Stimulated activated CD4-positive, alpha-beta T cell treated with anti-CD3 and anti-CD28 coated beads, Interleukin-12 subunit alpha, Interleukin-12 subunit beta, amount 100 ng/mL, for 4 hours (primary cell): ENCODE measurements at places on chromosomes 6 and 20.
A peak's percentile ranks its signal among the peaks of the same experiment; 100 is the strongest.

DNA sequence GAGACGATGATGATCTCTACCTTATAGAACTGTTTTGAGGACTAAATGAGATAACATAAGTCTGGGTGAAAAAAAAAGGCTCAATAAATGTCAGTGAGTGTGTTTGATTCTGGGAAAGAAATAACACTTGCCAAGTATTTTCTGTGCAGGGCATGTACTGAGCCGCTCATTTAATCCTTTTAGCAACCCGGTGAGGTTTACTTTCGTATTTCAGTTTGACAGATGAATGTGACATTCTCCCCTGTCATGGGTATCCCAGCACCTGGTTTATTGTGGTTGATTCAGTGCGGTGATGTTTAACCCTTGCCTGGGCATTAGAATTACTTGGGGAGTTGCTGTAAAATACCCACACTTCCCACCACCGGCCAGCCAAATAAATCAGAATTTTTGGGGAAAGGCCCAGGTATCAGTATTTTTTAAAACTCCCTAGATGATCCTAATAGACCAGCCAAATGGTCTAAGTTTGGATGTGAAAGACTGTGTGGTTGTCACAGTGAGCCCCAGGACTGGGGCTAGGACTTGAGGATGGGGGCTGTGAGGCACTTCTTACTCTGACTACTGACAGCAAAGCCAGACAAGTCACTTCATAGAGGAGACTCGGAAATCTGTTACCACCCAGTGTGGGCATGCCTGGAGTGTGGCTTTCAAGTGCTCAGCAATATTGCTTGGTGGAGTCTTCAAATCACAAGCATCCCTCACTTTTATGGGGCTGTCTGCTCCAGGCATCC is 100.2 kb upstream of the KCNG1 start:
- no peak for DNase-seq

DNA sequence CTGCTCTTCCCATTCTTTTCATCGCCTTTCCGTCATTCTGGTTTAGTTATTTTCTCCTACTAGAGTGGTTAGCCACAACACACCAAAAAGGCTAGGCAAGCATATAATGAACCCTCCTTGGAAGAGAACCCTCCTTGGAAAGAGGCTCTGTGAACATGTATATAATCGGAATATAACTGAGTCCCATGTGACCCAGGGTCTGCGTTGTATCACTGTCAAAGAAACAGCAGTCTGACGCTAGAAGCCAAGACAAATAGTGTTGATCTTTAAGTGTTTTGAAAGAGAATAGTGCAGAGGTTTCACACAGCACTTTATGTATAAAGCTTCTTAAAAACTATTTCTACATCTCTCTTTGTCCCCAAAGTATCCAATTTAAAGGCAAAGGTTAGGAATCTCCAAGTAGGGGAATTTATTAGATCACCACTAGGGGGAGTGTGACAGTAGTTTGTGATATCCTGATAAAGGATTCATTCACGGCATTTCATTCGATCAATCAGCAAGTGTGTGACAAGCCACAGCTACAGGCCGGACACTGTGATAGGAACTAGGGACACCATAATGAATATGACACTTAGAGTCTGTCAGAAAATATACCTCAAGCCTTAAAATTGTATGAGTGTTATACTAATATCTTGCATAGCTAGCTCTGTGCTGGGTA is 395.3 kb downstream of the CD109 start:
- no peak for DNase-seq

- no peak for DNase-seq
Observed at GRCh38 chr6:75893058-75893775, 144.2 kb downstream of the MYO6 start.

- no peak for DNase-seq
Observed at GRCh38 chr6:107237992-107238660, 122.8 kb upstream of the BEND3 start.

DNA sequence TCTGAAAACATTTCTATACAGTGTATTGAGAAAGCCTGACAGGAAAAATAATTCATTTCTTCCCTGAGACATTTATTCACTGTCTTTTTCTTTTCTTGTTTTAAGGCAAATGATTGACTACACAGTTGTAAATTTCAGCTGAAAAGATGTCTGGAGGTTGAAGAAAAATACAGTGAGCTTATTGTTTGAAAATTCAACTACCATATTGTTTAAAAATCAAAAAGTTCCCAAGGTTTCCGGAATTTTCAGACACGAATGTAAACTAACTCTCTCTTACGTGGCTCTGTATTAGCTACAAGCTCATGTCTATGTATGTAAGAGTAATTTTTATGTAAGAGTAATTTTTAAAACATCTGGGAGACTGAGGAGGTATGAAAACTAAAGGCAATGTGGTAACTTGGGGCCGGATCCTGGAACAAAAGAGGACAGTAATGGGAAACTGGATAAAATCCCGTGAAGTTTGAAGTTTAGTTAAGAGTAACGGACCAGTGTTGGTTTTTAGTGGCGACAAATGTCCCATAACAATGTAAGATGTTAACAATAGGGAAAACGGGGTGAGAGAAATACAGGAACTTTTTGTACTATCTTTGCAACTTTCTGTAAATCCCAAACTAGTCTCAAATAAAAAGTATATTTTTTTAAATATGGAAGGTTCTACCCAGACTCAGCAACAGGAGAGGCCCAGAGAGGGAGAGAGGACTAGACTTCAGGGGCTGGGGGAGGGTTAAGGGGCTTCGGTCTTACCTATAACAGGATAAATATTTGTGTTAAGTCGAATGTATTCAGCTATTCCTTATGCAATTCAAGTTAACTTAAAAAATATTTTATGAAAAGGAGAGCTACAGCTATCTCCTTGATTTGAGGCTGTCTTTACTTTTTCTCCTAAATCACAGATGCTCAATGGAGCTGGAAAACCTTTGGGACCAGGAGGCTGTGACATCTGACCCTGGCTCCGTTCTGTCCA is 1.3 kb downstream of the PTGIS start:
- no peak for DNase-seq

DNA sequence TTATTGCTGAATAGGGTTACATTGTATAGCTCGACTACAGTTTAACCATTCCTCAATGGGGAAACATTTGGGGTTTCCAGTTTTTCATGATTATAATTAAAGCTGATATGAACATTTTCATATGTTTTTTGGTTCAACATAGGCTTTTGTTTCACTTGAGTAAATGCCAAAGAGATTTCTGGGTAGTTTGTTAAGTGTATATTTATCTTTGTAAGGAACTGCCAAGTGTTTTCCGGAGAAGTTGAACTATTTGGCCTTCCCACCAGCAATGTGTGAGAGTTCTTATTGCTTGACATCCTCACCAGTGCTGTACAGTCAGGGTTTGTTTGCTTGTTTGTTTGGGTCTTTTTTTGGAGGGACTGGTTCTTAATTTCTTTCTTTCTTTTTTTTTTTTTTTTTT is 83.7 kb upstream of the RALY start:
- DNase-seq = no peak

DNA sequence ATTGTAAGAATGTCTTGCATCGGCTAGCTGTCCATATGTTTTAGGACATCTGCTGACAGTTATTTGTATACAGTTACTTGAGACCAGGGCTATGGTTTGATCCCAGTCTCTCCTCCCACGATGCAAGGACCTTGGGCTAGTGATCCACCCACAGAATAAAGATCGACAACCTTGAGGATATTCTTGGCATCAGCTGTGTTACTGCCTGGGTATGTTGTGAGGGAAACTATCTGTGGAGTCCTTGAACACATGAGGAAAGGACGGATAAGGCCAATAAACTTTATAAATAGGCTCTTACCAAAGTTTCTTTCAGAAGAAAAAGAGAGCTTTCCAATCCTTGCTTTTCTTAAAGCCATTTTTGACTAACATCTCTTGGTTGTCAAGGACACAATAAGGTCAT is 70.8 kb upstream of the HEY2 start:
- no peak for DNase-seq

DNA sequence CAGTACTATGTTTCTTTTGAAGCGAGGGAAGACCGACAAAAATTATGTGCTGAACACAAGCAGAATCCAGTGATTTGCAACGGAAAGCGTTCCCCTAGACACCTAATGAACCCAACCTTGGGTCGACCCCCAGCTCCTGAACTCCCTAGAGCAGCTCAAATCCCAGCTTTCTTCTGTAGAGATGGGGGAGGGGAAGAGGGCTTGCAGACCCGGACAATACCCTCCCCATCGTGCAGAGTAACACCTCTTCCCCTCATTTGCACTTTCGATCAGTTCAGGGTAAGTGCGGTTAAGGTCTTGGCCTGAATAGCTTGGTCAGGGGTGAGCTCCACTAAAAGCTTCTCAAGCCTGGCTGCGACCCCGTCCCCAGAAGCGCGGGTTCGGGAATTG is 404 bp downstream of the CEP162 start:
- DNase-seq = no peak

- no peak for DNase-seq
Observed at GRCh38 chr6:71203206-71203605, 85.4 kb upstream of the OGFRL1 start.

GRCh38 chr20:25725639-25726038 is 29.0 kb upstream of the ZNF337 start:
- DNase-seq = no peak

- no peak for DNase-seq
Observed at GRCh38 chr20:3648951-3649350, 14.2 kb downstream of the GFRA4 start.

GRCh38 chr20:19619904-19620430 is 138.1 kb upstream of the RIN2 start:
- no peak for DNase-seq

GRCh38 chr6:17458966-17459365 is 65.6 kb downstream of the CAP2 start:
- DNase-seq = no peak

- DNase-seq = no peak
Observed at GRCh38 chr6:134849920-134850447, 99.9 kb downstream of the ALDH8A1 start.

- DNase-seq = no peak
Observed at GRCh38 chr6:20630617-20631548, 96.6 kb downstream of the CDKAL1 start.

GRCh38 chr6:143241111-143241510 is 180.4 kb downstream of the AIG1 start:
- no peak for DNase-seq

GRCh38 chr6:147752689-147753403 is 244.4 kb downstream of the SAMD5 start:
- no peak for DNase-seq

DNA sequence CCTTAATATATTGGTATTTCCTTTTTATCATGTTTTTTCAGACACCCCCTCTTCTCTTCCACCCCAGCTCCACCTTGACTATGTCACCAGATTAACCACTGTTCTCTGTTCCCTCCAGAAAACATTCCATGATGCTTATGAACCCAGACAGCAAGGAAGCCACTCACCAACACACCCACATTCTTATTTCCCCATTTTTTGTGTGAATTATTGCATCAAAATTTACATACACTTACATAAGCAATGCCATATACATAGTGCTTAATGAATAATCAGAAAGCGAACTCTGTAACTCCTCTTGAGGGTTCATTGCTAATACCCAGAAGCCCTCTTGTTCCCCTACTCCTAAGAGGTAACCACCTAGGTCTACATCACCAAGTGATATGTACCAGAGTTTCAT is 182.3 kb upstream of the CDYL start:
- DNase-seq = no peak

- no peak for DNase-seq
Observed at GRCh38 chr20:58479726-58480440, 35.3 kb downstream of the APCDD1L start.

DNA sequence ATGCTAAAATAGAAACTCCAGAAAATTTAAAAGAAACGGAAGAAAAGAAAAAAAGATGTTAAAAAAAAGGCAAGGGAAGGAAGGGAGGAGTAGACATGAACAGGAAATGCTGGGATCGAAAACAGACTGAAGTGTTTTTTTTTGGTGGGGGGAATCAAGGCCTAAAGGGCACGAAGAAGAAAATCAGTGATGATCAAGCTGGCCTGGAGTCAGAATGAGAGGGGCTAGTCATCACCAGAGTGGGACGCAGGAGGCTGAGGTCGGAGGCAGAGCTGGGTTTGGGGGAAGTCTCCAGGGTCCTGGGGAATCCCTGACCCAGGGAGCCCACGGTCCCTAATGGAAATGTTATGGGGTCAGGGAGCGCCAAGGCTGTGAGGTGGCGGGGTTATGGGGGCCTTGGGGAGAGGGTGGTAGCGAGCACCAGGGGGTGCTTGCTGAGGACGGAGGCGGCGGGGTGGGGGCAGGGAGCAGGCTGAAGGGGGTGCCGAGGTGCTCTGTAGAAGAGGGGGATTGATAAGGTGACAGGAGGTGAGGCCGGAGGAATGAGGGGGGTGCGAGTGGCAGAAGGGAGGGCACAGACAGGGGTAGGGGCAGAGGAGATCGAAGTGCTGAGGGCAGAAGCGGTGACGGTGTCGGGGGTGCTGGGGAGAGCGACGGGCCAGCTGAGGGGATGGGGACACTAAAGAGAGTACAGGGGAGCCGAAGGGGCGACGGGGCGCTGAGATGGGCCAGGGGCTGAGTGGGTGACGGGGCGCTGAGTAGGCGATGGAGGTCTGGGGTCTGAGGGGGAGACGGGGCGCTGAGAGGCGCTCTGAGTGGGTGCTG is 684 bp downstream of the ZNFX1 start:
- DNase-seq = peak; percentile 51

- no peak for DNase-seq
Observed at GRCh38 chr6:135583256-135583761, 85.8 kb upstream of the AHI1 start.
